ENCODE measurements at places on chromosomes 4 and X.

GRCh38 chr4:164943192-164943591 lies 34.3 kb downstream of the TRIM61 start:
- no peak for DNase-seq

- DNase-seq, result no peak
Observed at GRCh38 chrX:105701310-105702052, 120.9 kb upstream of the NRK start.

- no peak for DNase-seq
Observed at GRCh38 chrX:103688946-103689345, 2.4 kb upstream of the MORF4L2 start.

DNA sequence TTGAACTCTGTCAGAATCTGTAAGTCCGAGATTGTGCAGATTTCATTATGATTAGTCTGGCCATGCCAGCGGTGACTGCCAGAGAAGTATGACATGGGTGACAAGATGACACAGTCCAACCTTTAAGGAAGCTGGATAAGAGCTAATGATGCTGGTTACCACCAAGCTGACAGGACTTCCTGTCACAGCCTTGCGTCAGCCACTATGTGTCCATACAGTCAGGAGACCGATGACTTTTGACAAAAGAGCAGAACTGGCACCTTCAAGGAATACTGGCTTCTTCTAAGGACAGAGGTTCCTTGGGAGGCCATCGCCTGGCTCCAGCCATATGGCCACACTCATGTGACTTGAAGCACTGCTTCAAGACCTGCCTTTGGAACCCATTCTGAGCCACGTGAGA lies 67.2 kb upstream of the TFDP3 start:
- DNase-seq, result no peak

- no peak for DNase-seq
Observed at GRCh38 chr4:44221407-44221806, 227.2 kb downstream of the KCTD8 start.

GRCh38 chr4:186918466-186918865 lies 194.8 kb upstream of the FAT1 start:
- DNase-seq, result no peak

GRCh38 chr4:139337612-139338011 lies 35.3 kb upstream of the NDUFC1 start:
- DNase-seq, result no peak

- DNase-seq, result no peak
Observed at GRCh38 chr4:55791666-55792065, 27.9 kb upstream of the EXOC1L start.

DNA sequence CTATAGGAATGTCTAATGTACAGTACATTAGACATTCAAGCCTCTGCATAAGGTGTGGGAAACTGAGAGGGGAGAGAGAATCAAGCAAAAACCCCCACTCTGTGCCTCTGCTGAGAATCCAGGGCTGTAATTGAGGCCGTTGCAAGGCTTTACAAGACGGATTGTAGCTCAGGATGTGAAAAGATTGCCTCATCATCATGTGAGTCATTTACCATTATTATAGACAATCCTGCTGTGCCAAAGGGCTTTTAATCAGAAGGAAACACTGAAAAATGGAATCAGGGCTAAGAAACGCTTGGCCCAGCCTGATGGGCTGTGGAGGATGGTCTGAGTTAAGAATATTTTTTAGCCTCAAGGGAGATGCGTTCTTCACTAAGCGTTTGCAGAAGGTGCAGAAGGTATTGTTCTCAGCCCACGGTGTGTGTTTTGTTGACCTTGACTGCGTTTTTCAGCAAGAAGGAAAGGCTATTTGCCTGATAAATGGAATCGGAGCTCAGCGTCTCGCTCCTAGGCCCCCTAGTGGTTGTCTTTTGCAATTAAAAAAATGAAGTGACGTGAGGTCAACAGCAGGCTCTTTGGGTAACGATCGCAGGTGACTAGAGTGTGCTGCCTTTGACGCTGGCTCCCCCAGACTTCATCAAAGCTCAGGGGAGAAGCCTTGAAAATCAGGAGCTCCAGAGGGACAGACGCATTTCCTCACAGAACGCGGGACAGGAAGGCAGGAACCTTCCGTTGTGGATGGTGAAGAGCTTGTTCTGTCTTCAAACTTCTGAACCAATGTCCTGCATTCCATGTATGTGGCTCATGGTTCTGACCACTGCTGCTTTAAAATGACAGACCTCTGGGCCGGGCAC lies 18.1 kb upstream of the CHRNA9 start:
- no peak for DNase-seq

DNA sequence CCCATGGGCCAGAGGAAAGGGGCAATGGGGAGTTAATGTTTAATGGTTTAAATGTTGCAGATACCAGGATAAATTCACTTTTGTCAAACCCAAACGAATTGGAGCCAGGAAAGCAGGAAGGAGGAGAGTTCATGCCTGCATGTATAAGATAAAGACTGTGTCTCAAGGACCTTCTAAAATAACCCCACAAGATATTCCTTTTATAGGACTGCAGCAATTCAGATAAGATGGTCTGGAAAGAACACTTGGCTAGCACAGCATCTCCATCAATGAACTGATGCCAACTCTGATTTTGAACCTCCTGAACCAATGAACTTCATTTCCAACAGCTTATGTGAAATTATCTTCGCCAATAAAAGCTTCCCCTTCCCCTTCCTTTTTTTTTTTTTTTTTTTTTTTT lies 31.3 kb upstream of the LONRF3 start:
- DNase-seq, result no peak

Measured in hypothalamus (tissue), 51 donors.